ENCODE measurements at places on chromosomes 2 and 18.

GRCh38 chr18:61489334-61489733 is 156.1 kb downstream of the CDH20 start:
- no peak for DNase-seq

GRCh38 chr18:26121476-26121875 is 12.2 kb upstream of the PSMA8 start:
- DNase-seq: peak; percentile 56

- no peak for DNase-seq
These were observed 8.0 kb downstream of the ZNF516 start for GRCh38 chr18:76487070-76487469.

GRCh38 chr2:220916931-220917330 is 655.2 kb downstream of the EPHA4 start:
- DNase-seq: no peak

DNA sequence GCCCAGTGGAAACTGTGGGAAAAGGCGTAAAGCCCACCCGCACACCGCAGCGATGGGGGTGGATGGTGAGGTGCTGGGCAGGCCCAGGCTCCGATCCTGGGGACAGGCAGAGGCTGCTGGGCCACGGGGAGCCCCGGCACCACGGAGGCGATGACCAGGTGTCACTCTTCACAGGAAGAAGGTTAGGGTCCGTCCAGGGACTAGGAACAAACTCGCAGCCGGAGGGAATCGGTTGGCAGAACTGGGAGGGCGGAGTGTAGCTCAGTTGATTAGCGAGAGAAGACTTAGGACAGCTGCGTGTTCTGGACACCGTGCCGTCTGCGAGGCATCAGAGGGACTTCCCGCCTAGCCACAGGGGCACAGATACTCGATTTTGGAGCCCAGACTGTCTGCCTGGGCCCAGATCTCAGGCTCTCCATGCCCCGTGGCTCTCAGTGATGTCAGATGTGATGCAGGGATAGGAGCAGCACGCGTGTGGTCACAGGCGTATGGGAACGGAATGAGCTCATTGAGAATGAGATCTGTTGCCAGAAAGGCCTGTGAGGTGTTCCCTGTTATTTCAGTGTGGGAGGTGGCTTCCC is 16.1 kb upstream of the ALLC start:
- no peak for DNase-seq

DNA sequence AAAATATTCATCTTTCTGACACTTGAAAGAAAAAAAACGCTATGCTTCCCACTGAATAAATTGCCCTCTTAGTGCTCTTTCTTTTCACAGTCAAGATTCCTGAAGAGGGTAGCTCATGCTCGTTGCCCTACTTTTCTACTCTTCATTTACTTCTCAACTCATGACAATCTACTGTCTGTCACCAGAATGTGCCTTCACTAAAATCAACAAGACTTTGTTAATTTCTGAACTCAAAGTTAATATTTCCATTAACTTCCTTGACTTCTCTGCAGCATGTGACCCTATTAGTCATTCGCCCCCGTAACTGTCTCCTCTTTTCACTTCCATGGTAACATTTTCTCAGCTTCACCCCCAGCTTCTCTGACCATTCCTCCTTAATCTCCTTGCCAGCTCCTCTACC is 98.9 kb upstream of the MAPRE2 start:
- no peak for DNase-seq

GRCh38 chr18:73881396-73881917 is 266.2 kb downstream of the FBXO15 start:
- DNase-seq: no peak

DNA sequence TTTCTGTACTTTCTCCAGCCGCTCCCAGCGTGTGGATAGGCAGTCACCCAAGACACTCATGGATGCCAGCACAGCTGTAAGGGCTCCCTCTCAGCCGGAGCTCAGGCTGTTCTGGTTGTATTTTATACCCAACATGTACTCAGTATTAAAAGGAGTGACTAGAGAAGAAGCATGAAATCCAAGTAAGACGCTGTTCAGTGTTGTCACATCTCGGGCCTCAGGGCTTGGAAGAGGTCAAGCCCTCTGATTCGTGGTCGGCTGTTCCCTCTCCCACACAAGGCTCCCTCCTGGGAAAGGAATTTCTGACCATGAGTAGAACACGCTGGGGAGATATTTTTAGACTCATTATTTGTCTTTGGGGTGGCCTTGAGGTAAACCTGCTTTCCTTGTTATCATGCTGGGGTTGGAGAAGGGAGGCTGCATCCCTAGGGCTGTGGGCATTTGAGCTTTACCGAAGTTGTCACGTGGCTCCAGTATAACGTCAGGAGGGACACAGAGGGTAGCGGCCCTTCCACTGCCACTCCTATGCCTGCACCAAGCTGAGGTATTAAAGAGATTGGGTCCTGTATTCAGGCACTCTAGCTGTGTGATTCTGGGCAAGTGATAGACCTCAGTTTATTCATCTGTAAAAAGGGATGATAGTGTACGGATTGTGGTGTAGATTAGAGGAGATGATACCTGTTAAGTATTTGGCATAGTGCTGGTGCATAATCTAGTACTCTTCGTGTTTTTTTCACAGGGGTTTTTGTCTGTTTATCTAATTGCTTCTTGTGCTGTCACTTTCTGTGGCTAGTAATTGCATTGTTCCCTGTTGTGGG is 34.1 kb downstream of the HK2 start:
- DNase-seq: no peak

- DNase-seq: no peak
These were observed 1238.0 kb upstream of the NRXN1 start for GRCh38 chr2:52269696-52270485.

- no peak for DNase-seq
These were observed 12.1 kb downstream of the COPS9 start for GRCh38 chr2:240123821-240124650.
